ENCODE measurements at places on chromosomes 1 and 21. TPM values are rescaled to one million over a fixed set of nuclear protein-coding genes. Genes with fewer than 3 reads are reported as not detected.

Gene CLCA1
- not detected for total RNA-seq

DNA sequence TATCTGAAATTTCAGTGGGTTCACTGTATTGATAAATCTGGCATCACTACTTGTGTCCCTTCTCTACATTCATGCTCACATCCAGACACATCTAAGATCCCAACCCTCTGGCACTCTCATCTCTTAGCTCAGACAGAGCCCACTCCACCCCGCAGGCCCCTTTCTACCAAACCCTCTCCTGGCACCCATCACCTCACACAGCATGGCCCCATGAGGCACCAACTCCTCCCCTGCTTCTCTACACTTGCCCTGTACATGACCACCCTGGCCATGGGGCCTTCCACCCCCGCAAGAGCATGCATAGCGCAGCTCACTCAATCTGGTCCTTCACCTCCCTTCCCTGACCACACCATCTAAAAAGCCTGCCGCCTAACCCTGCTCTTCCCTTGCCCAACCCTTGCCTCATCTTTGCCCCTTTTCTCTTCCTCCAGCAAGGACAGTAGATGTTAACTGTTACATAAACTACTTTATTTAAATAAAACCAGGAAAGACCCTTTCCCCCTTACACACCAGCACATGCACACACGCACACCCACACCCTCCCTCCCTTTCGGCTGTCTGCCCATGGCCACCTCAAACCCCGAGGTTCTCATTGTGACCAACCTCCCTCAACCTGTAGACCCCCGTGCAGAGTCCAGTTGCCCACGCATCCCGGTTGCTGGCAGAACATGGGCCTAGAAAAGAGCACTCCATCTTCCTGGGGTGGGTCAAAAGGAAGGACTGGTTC lies 15.6 kb downstream of the SH3BP5L start:
- no peak for DNase-seq

DNA sequence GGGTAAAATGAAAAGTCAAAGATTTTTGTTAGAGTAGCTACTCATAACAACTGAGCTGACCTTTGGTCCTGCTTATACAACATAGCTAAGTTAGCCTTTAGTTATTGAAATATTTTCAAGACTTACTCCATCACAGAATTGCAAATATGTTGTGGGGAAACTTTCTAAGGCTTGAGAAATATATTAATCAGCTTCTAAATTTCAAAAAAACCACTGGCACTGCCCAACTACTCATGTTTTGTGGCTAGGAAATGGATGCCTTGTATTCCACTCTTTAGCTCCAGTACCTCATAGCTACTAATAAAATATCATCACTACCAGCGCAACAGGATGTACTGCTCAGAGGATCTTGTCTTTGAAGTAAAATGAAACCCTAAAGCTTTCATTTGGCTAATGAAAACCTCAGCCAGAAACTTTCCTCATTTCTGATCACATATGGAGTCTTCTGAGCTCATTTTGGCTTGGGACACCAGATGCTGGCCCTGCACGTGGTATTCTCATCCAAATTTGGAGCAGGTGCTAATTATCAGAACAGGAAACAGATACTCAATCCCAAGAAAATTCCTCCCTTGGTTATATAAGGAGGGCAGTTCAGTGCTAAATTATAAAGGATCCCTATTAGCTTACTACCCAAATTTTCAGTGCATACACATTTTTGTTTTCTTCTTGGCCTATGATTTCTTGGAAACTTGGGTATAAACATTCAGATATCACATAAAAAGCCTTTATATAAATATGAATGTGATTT lies 690.7 kb downstream of the ADGRL2 start:
- no peak for DNase-seq

DNA sequence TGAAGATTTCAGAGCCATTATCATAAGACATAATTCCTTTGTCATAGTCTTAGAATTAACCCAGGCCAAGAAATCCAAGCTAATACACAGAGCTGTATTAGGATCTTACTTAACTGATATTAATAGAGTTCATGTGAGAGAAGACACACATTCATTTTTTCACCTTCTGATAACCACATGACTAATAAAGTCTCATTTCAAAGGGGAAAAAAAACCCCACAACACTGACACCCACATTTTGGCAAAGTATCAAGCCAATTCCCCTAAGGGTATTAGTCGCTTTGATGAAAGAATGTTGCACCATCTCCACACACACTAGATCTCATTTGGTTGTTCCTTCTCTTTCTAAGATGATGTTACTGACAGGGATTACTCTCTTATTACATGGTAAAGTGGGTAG lies 344.4 kb upstream of the ESRRG start:
- no peak for DNase-seq

- DNase-seq, result no peak
These were observed 10.6 kb upstream of the KCND3 start for GRCh38 chr1:112000048-112000447.

Measured in posterior vena cava (tissue), 2 donors.